NCI-H187 treated with DMSO at 0.1 percent for 48 hours (cell line): ENCODE measurements at places on chromosomes 12 and 14.

DNA sequence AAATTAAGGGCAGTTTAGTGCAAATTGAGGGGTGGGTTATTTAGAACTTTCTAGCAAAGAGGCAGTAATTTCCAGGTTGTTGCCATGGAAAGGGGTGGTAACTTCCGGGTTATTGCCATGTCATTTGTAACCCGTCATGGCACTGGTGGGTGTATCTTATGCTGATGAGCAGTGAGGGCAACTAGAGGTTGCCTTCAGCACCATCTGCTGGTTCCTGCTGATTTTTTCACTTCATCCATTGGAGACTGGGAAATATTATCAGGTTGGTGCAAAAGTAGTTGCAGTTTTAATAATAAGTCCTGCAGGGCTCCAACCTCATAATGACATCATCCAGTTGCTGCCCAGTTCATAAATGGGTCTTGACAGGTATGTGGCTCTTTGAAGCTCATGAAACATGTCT, 24.4 kb upstream of the SERPINA4 start:
- DNase-seq = no peak

GRCh38 chr12:3142386-3142785, 65.2 kb downstream of the TSPAN9 start:
- no peak for DNase-seq

GRCh38 chr12:23098517-23098916, 473.5 kb downstream of the ETNK1 start:
- DNase-seq = no peak

GRCh38 chr12:53501615-53502181, 615 bp downstream of the TARBP2 start:
- no peak for DNase-seq

DNA sequence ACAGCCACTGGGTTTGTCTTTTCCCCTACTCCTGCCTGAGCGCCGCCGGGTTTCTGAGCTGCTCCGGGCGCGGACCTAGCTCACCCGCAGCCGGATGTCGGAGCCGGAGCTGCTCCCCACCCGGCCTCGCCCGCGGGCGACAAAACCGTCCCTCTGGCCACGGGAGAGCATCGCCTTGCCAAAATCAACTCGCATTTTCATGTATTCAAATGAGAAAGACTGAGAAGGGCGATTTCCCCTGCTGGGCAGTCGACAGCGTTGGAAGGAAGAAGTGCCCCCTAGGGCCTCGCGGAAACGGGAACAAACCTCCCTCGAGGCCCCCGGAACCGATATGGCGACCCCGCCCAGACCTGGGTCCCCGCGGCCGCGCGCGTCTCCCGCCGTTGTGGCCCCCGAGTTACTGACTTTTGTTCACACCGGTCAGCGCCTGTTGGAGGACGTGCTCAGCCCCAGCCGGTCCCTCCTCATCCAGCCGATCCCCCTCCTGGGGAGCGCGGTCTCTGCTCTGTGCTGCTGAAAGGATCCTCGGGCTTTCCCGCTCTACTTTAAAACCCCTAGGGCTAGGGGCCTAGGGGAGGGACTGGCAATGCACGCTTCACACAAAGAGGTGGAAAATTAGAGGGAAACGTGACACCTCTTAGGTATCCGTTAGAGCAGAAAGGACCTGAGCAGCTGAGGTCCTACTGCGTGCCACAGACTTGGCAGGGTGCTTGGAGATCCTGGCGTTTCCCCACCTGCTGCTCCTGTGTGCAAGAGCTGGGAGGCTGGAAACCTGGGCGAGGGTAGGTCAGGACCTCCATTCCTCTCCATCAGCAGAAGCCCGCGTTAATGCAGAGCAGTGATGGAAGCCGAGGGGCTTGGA, 4.3 kb downstream of the TTC6 start:
- no peak for DNase-seq

GRCh38 chr14:100049220-100049619, 16.0 kb upstream of the EVL start:
- DNase-seq = no peak

- no peak for DNase-seq
These were observed 996.8 kb upstream of the TMEM132C start for GRCh38 chr12:127270193-127270592.

- DNase-seq = no peak
These were observed 187.0 kb upstream of the FOXN3 start for GRCh38 chr14:89603938-89604480.

- DNase-seq = no peak
These were observed 500.4 kb downstream of the SLC6A15 start for GRCh38 chr12:84412226-84412625.

DNA sequence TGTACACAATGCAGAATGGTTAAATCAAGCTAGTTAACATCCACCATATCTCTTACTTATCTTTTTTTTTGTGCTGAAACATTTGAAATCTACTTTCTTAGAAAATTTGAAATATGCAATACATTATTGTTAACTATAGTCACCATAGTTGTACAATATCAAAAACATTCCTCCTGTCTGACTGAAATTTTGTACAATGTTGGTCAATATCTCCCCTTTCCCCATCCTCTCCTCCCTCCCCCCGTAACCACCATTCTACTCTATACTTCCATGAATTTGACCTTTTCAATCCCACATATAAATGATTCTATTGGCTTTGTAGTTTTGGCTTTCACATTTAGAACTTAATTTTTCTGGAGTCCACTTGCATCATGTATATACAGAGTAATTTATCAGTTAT, 63.5 kb upstream of the DCD start:
- DNase-seq = no peak

DNA sequence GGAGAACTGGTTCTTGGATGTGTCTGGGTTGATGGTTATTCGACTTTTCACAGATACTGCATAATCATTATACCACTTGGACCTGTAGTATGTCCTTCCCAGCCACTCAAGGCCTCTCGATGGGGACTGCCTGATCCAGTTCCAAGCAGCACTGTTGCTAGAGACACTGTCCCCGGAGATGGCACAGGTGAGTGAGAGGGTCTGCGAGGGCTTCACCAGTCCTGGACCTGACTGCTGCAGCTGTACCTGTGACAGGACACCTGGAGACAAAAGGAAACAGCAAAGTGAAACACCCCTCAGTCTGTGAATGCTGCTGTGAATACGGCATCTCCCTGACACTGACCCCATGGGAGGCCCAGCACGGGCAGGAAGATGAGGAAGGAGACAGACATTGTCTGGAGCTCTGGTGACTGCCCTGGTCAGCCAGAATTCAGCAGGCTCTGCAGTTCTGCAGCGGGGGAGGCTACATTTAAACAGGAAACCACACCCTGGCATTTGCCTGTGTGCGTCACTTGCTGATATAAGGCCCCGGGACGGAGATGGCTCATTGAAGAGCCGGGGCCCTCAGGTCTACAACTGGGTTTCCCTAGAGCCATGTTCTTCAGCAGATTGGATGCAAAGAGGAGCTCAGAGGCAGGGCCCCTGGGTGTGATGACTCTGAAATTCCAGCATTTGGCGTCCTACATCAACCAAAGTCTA, 413.6 kb downstream of the TMEM121 start:
- DNase-seq = no peak

DNA sequence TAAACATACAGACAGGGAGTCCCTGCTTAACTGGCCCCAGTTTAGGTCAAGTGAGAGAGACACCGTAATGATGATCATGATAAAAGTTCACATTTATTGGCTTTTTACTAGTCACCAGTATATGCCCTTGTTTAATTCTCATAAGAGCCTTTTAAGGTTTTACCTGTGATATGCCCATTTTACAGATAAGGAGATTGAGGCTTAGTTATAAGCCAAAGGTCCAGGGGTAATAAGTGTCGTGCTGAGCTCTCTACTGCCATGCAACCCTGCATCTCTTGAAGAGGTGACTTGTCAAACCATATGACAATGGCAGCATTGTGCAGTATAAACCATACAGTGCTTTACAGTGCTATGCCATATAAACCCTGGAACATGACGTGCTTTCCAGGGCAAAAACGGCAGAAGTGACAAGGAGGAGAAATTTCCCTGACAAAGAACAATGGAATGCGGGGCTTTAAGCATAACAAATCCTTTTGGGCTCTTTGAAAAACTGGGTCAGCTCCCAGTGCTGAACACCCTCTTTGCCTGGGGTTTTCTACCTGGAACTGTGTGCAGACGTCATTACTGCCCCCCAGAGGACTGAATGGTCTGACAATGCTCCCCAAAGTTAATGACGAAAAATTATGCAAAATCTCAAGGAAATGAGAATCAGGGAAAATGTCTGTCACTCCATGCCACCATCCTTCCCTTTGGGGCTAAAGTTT, 59.7 kb upstream of the C14orf132 start:
- no peak for DNase-seq

- DNase-seq = no peak
These were observed 95.4 kb downstream of the CCER1 start for GRCh38 chr12:90859591-90859990.

DNA sequence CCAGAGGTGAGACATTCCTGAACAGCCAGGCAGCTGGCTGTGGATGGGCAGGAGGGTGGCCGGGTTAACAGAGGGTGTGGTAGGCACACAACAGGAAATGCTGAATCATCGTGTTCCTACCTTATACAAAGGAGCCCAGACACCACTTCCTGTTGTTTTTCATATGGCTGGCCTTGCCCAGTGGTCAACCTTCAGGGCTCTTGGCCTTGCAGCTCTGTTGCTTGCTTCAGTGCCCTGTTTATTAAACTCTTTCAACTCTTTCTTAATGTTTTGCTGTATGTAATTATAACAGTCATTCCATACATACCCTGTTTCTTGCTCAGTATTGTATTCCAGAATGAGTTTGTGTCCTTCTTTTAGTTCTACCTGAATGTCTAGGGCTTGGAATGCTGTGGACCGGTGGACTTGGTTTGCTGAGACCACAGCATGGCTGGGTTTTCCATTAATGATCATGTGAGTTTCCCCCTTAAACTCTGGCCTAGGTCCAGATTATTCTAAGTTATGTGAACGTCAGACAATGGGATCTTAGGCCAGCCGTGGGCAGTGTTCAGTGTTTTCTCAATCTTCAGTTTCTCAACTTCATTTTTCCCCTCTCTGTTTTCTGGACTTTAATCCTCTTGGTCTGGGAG, 11.9 kb downstream of the CFAP54 start:
- no peak for DNase-seq

GRCh38 chr14:63192085-63192484, 12.2 kb upstream of the RHOJ start:
- DNase-seq = no peak
